ENCODE measurements at places on chromosomes 12 and 14.

DNA sequence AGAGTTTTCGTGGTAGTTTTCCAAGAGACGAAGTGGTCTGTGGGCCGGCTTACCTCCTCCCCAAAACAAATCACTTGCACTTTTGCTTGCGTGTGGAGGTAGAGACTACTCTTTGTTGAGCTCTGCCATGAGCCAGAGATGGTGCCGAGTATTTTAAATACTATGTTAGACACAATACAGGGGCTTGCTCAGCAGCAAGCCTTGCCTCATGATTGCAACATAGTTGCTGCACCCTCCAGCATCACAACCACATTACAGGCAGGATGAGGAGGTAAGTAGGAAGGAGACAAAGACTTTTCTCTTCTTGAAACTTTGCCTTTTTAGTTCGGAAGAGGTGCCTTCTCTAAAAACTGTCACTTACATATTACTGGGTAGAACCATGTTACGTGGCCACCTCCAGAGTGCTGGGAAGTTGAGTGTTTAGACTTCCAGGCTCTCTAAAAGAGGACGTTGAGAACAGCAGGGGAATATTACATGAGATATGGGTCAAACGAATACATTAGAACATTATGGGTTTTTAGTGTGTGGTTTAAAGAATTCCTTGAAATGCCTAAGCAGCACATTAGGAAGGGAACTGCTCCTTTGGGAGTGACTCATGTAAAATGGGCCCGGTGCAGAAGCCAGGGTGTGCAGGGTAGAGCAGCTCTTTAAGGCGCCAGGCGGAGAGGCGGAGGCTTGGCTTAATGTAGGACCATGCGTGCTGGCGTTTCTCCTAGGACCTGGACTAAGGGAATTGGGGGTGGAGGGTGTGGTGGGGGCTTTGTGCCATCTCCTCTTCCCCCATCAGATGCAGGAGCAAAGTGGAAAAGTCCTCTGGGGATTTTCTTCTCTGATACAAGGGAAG, 110.6 kb upstream of the PRMT8 start:
- DNase-seq: no peak

- no peak for DNase-seq
Measured at GRCh38 chr12:6316921-6317692, 6.6 kb downstream of the PLEKHG6 start.

GRCh38 chr12:29187756-29188155, 38.7 kb downstream of the FAR2 start:
- no peak for DNase-seq

- DNase-seq: no peak
Measured at GRCh38 chr14:104518659-104519350, 60.8 kb upstream of the C14orf180 start.

DNA sequence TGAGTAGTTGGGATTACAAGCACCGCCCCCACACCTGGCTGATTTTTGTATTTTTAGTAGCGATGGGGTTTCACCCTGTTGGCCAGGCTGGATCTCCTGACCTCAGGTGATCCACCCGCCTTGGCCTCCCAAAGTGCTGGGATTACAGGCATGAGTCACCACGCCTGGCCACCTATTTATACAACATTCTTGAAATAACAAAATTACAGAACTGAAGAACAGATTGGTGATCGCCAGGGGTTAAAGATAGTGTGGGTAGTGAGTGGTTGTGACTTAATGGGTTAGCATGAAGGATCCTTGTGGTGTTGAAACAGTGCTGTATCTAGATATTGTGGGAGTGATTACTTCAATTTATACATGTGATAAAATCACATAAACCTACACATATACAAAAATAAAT, 7.4 kb downstream of the GLIPR1L1 start:
- no peak for DNase-seq

Data from right lobe of liver (tissue), 6 donors.